ENCODE measurements at places on chromosomes 1 and 21.

DNA sequence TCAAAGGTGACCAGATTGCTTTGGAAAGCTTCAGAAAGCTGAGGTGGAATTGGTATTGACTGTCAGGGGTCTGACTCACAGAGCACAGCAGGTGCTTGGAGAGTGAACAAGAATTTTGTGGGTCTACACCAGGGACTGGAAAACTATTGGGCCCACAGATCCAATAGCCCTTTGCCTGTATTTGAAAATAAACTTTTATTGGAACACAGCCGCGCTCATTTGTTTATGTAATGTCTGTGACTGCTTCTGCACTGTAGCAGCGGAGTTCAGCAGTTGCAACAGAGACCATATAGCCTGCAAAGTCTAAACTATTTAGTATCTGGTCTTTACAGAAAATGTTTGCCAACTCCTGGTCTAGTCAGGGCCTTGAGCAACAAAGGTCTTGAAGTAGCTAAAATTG is 315.6 kb downstream of the NFIA start:
- DNase-seq = no peak

GRCh38 chr1:18529714-18530113 is 49.0 kb downstream of the KLHDC7A start:
- peak; percentile 34 for DNase-seq

DNA sequence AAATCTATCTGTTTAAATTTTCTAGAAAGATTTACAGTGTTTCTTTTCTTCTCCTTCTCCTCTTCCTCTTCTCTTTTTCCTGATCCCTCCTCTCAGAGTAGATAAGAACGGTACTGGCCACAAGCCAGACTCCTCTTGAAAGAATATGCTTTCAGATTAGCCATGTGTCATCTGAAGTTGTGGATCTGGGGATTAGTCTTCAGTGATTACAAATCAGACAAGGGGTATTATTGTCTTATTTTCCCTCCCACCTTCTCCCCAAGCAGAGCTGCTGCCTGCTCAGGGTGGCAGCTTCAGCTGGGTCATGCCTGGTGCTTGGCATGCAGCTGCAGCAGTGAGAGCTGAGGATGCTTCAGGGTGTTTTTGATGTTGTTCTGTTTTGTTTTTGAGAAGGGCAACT is 42.7 kb downstream of the SGIP1 start:
- DNase-seq = no peak

DNA sequence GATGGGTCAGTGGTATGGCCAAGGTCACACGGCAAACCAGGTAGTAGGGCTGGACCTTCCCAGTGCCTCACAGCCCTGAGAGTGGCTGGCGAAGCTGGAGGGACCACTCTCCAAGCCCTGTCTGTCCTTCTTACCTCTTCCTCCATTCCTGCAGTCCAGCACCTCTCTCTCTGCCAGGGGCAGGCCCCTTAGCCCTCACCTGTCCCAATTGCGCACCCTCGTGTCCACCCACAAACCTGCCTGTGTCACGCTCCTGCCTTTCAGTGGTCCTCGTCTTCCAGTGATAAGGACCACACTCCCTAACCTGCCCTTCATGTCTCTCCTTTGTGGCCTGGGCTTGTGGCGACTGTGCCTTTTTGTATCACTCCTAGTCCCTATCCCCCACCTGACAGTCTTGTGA is 3.4 kb downstream of the PODN start:
- no peak for DNase-seq

DNA sequence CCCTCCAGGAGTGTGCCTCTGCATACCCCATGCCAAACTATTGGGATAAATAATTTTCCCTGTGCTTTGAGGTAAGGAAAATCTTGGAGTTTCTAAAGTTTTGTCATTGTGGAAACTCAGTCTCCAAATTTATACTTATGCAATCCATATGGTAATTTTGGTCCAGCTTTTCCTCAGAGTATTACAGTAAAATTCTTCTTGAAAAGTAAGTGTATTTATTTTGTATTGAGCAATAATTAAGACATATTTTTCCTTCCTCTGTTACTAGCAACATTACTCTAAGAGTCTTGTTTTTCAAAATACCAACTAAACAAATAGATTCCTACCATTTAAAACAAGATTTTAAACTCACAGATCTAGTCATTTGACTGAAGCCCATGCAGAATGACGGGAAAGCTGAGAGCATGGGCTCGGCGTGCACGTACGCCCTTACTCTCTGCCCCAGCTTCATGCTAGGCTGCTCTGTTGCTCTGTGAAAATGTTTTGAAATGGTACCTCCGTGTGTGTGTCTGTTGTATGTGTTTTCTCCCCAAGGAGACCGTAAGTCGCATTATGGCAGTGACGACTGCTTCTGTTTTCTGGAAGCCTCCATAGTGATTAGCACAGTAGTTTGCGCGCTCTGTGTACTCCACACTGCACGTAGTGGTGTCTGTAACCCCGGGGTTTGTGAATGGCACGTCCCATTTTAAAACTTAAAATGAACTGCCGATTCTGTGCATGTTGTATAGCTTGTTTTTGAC is 165.3 kb downstream of the SDCCAG8 start:
- no peak for DNase-seq
